ENCODE measurements at places on chromosomes 1 and 21.

- peak; percentile 24 for DNase-seq
Measured at GRCh38 chr21:33901412-33902288, 14.0 kb downstream of the ATP5PO start.

- DNase-seq: no peak
Measured at GRCh38 chr21:17989780-17990179, 170.6 kb upstream of the C21orf91 start.

- no peak for DNase-seq
Measured at GRCh38 chr1:167605576-167605975, 24.5 kb upstream of the RCSD1 start.

DNA sequence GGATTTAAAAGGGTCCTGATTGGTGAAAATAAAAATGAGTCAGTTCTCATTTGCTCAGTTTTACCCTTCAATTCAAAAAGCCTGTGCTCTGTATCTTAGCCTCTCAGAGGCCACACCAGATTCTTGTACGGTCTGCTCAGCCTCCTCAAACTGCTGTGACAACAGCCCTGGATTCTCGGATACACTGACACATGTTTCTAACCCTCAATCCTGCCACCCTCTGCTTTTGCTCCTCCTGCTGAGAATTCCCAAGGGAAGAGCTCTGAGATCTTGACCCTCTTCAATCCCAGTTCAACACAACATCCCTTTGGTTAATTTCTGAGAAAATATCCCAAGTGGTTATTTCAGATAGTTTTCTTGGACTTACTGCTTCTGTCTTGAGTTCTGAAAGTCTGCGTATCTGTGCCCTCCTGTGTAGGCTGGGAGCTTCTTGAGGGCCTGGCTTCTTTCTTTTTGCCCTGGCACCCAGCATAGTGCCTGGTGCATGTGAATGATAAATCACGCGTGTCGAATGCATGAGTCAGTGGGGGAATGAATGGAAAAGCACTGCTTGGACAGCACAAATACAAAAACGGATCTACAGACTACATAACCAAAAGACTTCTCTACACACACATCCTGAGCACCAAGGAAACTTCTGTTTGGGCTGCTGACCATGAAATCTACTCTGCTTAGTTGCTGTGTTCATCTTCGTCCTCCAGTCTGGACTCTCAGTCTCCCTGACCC, 24.5 kb downstream of the IRF2BP2 start:
- DNase-seq: no peak

- no peak for DNase-seq
Measured at GRCh38 chr1:47262787-47263413, 30.9 kb upstream of the TAL1 start.

- DNase-seq: no peak
Measured at GRCh38 chr1:36257375-36257767, 33.1 kb downstream of the THRAP3 start.

DNA sequence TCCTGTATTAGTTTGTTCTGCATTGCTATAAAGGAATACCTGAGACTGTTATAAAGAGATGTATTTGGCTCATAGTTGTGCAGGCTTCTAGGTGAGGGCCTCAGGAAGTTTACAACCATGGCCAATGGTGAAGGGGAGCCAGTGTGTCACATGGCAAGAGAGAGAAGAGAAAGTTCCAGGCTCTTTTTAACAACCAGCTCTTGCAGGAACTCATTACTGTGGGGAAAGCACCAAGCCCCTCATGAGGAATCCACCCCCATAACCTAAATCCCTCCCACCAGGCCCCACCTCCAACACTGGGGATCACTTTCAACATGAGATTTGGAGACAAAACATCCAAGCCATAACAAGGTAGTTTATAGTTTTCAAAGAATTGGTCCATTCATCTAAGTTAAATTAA, 5.0 kb upstream of the MEAF6 start:
- DNase-seq: no peak

DNA sequence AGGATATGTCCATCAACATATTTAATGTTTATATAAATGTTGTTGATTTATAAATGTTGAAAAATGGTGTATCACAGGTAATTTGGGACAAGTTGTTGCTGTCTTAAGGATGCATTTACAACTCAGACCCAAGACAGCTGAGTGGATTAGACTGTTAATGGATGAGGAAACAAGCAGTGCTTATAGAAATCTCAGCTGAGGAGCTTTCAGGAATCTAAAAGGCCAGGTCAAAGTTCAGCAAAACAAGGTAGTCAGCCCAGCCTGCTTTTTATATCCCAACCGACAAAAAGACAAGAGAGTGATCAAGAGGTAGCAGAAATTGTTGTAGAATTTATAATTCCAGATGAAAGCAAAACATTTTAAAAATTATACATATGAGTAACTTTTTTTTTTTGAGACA, 16.6 kb upstream of the USP1 start:
- DNase-seq: no peak

GRCh38 chr1:9700340-9700739, 48.8 kb downstream of the PIK3CD start:
- no peak for DNase-seq

DNA sequence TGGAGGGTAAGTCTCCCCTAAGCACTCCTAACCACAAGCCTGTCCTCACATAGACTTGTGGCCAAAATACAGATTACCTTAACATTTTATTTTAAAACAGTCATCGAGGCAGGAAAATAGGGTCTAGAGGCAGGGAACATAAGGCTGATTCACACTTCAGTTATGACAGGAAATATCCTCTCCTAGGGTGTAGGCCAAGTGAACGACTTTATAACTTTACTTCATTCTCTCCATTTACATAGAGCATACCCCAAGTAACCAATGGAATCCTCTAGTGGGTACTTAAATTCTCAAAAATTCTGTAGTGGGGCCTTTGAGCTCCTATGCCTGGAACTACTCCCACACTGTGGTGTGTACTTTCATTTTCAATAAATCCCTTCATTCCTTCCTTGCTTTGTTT, 113.0 kb downstream of the WDR3 start:
- no peak for DNase-seq

DNA sequence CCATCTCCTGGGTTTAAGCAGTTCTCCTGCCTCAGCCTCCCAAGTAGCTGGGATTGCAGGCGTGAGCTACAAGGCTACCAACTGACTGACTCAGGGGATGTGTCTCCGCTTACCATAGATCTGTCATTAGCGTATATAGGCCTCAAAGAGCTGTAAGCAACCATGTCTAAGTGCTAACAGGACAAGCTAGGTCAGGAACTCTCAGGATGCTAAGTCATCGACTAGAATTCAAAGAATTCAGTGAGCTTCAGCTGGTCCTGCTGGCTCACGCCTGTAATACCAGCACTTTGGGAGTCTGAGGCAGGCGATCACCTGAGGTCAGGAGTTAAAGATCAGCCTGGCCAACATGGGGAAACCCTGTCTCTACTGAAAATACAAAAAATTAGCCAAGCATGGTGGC, 29.5 kb downstream of the CAPN2 start:
- no peak for DNase-seq

GRCh38 chr1:203536575-203536974, 42.6 kb downstream of the OPTC start:
- DNase-seq: no peak

DNA sequence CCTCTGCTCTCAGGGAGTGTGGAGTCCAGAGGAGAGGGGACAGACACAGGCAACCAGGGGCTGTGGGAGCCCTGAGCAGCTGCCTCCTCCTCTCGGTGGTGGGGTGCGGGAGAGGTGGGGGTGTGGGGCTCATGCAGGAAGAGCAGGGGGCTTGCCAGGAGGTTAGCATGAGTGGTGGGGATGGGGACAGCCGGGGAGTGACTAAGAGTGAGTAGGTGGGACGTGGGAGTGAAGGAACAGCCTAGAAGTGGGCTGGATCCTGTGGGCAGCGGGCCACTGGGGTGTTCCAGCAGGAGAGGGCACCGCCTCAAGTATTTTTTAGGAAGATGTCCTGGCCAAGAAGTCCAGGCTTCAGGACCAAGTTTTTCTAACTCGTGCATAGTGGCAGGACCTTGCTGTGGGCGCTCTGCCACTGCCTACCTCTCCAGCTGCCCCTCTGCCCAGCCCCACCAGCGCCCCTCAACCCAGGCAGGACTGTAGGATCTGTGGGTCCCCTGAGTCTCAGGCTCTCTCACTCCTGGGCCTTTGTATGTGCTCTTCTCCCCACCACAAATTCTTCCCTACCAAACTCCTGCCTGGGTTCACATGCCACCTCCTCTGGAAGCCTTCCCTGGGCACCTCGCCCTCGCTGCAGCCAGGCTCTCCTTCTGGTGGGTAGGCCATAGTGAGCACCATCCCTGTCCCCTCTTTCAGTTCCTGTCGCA, 18.8 kb upstream of the LHX4 start:
- no peak for DNase-seq

Data from right renal pelvis (tissue), 4 donors.